T-helper 17 cell (primary cell): ENCODE measurements at places on chromosomes 6 and 20.

DNA sequence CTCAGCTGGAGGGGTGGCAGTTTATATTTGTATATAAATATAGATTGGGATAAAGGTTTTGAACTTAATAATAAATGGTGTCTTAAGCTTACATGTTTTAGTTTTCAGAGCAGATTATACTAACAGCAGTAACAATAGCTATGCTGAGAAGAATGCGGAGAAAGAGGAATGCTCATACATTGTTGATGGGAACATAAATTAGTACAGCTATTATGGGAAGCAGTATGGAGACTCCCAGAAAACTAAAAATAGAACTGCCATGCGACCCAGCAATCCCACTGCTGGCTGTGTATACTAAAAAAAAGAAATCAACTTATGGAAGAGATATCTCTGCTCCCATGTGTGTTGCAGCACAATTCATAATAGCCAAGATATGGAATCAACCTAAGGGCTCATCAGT is 127.9 kb downstream of the BCKDHB start:
- H3K27ac ChIP-seq: no peak overlapping the region
- H3K4me1 ChIP-seq: no peaks in the 10 kb centered on the region
- no peak for DNase-seq
- H3K27me3 ChIP-seq: no peaks in the 10 kb centered on the region
- H3K4me3 ChIP-seq: no peak overlapping the region

DNA sequence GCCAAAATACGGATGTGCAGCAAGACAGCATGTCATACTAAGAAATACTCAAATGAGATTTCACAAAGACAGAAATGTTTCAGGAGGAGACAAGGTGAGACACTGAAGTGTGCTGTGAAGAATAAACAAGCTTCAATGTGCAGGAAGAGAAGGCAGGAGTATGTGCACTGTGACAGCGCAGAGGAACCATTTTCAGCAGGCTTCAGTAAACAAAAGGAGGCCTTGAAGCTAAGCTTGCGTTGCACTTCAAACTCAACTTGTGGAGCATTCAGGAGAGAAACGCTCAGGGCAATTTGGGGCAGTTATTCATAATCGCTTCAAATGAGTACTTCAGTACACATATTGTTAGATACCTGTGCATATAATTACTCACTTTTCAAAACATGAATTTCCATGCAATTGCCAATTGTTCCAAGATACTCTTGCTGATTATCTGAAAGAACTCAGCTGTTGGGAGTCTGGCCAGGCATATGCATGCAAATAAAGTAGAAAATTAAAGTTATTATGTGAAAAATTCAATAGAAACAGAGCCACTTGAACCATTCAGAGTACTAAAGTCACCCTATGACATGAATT is 234.2 kb upstream of the OPRM1 start:
- DNase-seq: no peak
- H3K4me3 ChIP-seq: no peak overlapping the region
- H3K4me1 ChIP-seq: no peaks in the 10 kb centered on the region
- no peak overlapping the region for H3K27ac ChIP-seq

- DNase-seq: no peak
- H3K27ac ChIP-seq: no peak overlapping the region
Observed at GRCh38 chr6:13438126-13438525, 49.3 kb downstream of the GFOD1 start.

- no peaks in the 10 kb centered on the region for H3K4me1 ChIP-seq
- H3K27me3 ChIP-seq: no peaks in the 10 kb centered on the region
- H3K4me3 ChIP-seq: no peak overlapping the region
- no peaks in the 10 kb centered on the region for H3K36me3 ChIP-seq
Observed at GRCh38 chr20:31653561-31653960, 15.8 kb downstream of the COX4I2 start.

DNA sequence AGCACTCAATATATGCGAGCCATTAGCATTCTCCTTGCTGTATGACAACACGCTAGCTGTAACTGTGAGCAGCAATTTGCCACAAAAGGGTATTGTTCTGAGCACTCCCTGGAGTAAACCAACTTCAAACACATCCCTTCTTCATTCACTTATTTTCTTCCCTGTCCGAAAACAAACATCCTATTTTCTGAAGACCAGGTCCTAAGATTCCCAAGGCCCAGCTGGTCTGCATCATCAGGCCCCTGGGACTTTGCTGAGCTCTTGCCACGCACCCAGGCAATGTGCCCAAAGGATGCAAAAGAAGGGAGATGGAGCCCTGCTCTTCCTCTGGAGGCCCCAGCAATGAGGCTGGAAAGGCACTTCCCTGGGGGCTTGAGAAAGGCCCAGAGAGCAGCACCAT is 118.1 kb downstream of the PREX1 start:
- no peak overlapping the region for H3K27ac ChIP-seq
- DNase-seq: no peak
- peaks cover 6% of the 10 kb centered on the region for H3K36me3 ChIP-seq
- H3K4me1 ChIP-seq: peaks cover 49% of the 10 kb centered on the region
- H3K27me3 ChIP-seq: no peaks in the 10 kb centered on the region

DNA sequence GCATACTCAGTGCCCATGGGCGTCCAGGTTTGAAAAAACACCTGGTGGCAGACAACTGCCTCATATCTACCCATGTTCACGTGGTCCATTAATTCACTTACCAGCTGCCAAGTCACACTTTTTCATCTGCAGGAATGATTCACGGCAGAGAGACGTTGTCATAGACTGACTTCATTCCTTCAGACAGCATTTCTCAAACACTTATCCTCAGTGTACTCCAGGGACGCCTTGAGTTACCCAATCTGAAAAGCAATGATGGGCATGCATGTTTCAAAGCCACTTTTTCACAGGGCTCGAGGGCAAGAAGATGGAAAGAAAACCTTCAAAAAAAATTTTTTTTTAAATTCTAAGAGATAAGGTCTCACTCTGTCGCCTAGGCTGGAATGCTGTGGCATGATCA is 6.0 kb downstream of the MMP24OS start:
- no peak overlapping the region for H3K27ac ChIP-seq
- peaks cover 17% of the 10 kb centered on the region for H3K4me1 ChIP-seq

- no peaks in the 10 kb centered on the region for H3K27me3 ChIP-seq
- no peak overlapping the region for H3K27ac ChIP-seq
- H3K4me3 ChIP-seq: no peak overlapping the region
- DNase-seq: no peak
- no peaks in the 10 kb centered on the region for H3K36me3 ChIP-seq
- H3K4me1 ChIP-seq: no peaks in the 10 kb centered on the region
Observed at GRCh38 chr6:112986321-112986720, 639.2 kb downstream of the RFPL4B start.

GRCh38 chr6:55017555-55018300 is 156.6 kb upstream of the HCRTR2 start:
- DNase-seq: no peak
- H3K4me1 ChIP-seq: no peaks in the 10 kb centered on the region
- H3K4me3 ChIP-seq: no peak overlapping the region
- no peaks in the 10 kb centered on the region for H3K27me3 ChIP-seq
- no peak overlapping the region for H3K27ac ChIP-seq

GRCh38 chr20:48905297-48905647 is 16.2 kb upstream of the ARFGEF2 start:
- H3K27me3 ChIP-seq: no peaks in the 10 kb centered on the region
- no peak overlapping the region for H3K4me3 ChIP-seq
- no peaks in the 10 kb centered on the region for H3K36me3 ChIP-seq
- no peak overlapping the region for H3K27ac ChIP-seq
